ENCODE measurements at places on chromosomes 3 and 15.

DNA sequence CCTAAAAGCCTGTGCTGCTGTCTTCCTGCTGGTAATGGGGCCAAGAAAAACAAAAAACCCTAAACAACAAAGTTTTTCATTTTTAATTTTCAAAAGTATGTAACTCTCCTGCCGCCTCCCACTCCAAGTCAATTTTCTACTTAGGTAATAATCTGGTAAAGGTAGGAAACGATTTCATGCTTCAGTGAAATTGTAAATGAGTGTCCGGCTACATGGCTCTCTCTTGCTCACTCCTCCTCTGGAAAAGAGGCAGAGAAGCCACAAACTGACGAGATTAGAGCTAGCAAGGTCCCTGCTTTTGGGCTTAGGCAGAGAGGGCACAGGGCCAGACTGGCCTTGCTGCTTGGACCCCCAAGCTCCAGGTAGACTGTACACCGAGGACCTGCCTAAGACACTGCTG is 23.5 kb downstream of the KLHL25 start:
- DNase-seq, result no peak

DNA sequence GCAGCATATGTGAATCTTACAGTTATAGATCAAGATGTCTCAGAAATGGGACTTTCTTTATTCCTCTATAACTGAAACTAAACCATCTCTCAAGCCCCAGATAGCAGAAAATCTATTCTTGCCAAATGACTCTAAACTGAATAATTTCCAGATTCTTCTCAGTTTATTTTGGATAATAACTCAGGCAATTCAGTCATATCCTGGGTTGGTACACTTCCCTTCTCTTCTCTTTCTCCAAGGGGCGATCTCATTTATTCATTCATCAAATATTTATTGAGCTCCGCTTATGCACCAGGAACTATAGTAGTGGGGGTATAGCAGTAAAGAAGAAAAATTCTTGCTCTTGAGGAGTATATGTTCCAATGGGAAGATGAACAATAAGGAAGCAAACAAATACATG is 13.5 kb upstream of the PCOLCE2 start:
- no peak for DNase-seq

GRCh38 chr3:30263238-30263924 is 343.0 kb upstream of the TGFBR2 start:
- DNase-seq, result no peak

DNA sequence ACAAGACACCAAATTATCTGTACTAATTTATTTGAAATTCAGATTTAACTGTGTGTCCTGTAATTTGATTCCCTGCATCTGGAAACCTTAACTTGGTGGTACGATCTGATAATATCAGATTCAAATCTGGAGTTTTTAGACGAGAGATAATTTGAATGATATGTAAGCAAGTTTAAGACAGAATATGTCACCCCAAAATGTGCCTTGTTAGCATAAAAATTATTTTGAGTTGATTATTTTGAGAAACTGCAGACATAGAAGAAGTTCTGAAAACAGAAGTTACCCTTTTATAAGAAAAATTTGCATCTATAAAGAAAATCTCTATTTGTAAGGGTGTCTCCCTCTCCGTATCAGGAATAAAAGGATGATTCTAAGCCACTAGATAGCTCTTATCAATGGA is 1202.8 kb downstream of the ROBO2 start:
- no peak for DNase-seq

- no peak for DNase-seq
These were observed 282.8 kb upstream of the ALCAM start for GRCh38 chr3:105083945-105084344.

DNA sequence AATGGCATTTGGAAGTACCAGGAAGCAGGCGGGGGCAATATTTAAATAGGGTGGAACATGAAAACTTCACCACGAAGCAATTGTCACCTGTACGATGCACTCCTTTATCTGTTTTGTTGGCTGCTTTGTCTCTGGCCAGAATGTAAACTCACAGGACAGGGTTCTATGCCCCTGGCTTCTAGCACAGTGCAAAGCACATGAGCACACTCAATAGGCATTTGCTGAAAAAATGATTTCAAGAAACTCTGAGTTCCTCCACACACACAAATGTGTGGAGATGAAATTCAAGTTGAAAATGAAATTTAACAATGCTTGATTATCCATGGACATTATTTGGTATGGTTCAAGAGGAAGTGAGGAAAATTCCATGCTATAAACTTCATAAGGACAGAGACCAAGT is 229.6 kb upstream of the FEZF2 start:
- no peak for DNase-seq

- DNase-seq, result no peak
These were observed 249.9 kb downstream of the DOCK3 start for GRCh38 chr3:50924638-50925037.

All from C1 segment of cervical spinal cord (tissue), 14 donors.